ENCODE measurements at places on chromosomes 1 and 21. TPM values are rescaled to one million over a fixed set of nuclear protein-coding genes. Genes with fewer than 3 reads are reported as not detected.

LYPD8 gene
- not detected for total RNA-seq

KRTAP13-2 gene
- total RNA-seq = not detected

CDC14A gene
- total RNA-seq = 16.5 TPM

SPRR4 gene
- total RNA-seq = not detected

NTNG1 gene
- total RNA-seq = 3.9 TPM

GRCh38 chr1:206836111-206836510, 29.3 kb upstream of the IL20 start:
- no peak for DNase-seq

- no peak for DNase-seq
These were observed 1.6 kb downstream of the MARK1 start for GRCh38 chr1:220529521-220530020.

- DNase-seq = peak; percentile 79
These were observed 2.7 kb downstream of the IL10RB start for GRCh38 chr21:33268737-33269441.

- no peak for DNase-seq
These were observed 93.9 kb upstream of the TARDBP start for GRCh38 chr1:10918531-10918930.

- no peak for DNase-seq
These were observed 38.0 kb upstream of the ZC3H11B start for GRCh38 chr1:219650880-219651279.

GRCh38 chr1:64663668-64664067, 81.2 kb upstream of the RAVER2 start:
- peak; percentile 16 for DNase-seq

DNA sequence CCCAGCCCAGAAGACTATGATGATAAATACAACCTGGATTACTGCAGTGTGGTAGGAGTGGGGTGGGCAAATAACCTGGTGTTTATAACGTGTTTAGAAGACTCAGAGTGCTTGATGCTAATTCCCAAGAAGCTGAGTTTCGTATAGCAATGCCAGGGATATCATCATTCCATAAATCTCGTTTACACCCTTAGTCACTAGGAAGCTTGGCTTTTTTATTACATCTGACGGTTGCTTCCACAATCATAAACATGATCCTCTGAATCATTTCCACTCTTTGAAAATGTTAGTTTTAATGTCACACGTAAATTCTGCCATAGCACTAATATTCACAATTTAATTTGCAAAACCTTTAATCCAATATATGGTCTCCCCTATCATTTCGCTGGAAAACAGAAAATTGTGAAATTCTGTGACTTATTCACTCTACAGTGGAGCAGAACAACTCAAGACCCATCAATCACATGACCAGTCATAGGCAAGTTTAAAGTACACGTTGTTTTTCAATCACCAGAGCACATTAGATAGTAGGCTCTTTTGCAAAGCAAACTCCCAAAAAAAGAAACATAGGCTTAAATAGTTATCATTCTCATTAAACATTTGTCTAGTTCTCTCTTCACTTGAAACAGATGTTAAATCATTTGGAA, 321.0 kb downstream of the LTN1 start:
- no peak for DNase-seq

GRCh38 chr1:15797614-15798390, 9.6 kb downstream of the UQCRHL start:
- no peak for DNase-seq

DNA sequence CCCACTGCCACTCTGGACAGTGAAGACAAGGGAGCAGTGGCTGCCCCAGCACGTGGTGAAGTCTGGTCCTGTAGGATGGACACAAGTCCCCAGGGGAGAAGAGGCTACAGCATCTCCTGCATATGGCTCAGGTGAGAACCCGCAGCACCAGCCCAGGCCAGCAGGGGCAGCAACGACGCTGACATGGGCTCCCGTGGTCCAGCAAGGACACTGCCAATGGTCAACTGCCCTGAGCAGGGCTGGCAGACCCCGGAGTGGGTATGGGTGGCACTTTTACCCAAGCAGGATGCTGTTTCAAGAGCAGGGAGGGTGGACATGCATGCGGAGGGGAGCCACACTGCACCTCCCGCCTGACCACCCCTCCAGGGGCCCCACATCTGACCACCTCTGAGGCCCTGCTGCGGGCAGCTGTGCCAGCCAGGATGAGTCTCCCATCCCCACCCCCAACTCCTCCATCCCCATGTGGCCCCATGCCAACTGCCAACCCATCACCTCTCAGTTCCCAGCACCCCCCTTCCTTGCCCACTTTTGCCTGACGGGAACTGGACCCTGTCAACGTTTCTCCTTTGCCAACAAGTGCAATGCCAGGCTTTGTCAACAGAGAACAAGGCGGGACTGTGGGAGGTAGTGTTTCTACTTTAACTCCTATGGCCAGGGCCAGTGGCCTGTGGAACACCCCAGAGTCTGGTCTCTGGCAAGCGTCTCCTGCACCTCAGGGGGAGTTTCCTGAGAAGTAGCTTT, 8.6 kb downstream of the MORN1 start:
- peak; percentile 67 for DNase-seq

- DNase-seq = no peak
These were observed 20.1 kb downstream of the IFNLR1 start for GRCh38 chr1:24167008-24167407.

- no peak for DNase-seq
These were observed 19.6 kb upstream of the PIK3R3 start for GRCh38 chr1:46152016-46152415.

GRCh38 chr1:19759740-19760089, 40.0 kb downstream of the TMCO4 start:
- DNase-seq = peak; percentile 31
